ENCODE measurements at places on chromosomes 7 and 10.

DNA sequence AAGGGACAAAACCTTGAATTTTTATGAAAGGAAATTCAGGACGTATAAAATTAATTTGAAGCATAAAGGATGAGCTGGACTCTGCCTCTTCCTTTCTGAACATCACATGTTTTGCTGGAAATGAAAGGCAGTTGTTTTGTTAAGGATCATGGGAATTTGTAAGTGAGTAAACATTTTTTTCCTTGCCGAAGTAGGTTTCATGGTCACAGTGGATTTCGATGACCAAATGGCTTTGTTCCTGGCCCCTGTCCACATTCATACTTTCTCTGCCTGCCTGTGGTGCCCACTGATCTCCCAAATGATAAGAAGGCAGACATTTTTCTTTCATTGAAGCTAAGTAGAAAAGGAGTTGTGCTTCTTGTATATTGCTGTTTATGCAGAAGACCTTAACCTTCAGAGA lies 104.2 kb downstream of the ARID5B start:
- DNase-seq = no peak

GRCh38 chr10:28833313-28833712 lies 156.0 kb downstream of the BAMBI start:
- DNase-seq = no peak

DNA sequence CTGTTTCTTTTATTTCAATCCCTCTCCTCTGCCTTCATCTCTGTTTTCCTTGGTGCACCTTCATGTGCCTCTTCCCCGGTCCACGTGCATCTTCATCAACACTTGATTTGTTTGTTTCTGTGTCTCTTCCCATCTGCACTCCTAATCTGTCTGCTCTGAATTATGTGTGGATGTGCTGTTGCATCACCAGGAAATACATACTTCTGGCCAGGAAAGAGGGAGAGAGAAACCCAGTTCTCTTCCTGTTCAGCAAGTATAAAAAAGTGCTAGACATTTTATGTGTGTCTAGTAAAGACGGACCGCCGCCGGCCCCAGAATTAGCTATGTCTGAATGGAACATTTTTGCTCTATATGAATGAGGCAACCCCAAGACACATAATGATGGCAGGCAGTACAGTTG lies 93.8 kb downstream of the CALD1 start:
- no peak for DNase-seq

- peak; percentile 32 for DNase-seq
Measured at GRCh38 chr10:12214763-12215218, 18.8 kb downstream of the CDC123 start.

- DNase-seq = peak; percentile 9
Measured at GRCh38 chr10:23656735-23657134, 217.9 kb downstream of the OTUD1 start.

- DNase-seq = no peak
Measured at GRCh38 chr10:119428789-119429188, 113.7 kb downstream of the RGS10 start.

DNA sequence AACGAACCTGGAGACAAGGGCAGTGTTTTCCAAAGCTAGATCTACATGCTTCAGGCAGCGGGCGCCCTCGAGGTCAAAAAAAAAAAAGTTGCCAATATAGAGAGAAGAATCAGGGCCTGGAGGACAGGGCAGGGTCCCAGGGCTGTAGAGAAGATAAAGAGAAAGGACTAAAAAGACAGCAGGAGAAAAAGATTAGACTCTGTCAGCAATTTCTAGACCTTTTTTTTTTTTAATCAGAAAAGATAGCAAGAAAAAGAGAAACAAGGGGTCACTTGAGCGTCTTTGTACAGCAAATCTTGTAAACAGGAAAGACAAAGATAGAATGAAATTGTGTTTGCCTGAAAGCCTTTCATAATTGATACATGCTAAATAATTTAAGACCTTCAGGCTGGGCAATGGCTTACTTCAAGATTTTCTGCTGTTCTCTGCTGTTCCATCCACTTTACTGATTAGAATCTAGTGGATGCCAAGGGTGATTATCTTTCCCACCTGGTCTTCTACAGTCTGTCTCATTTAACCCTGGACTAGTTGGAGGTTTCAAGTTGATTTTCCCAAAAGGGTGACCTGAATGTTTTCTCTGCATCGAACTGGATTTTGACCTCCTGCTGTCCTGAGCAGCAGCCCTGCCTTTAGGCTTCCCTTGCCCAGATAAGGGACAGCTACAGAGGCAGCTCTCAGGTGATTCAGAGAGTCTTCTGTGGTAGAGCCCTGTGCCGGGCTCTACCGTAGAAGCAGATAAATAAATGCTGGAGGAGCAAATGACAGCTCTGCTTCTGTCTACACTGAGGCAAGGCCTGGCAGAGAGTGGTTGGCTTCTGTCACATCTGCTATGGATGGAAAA lies 5.1 kb downstream of the LMOD2 start:
- no peak for DNase-seq

GRCh38 chr10:19845503-19846368 lies 29.5 kb downstream of the PLXDC2 start:
- no peak for DNase-seq

- no peak for DNase-seq
Measured at GRCh38 chr7:6317797-6318438, 45.5 kb upstream of the CYTH3 start.

DNA sequence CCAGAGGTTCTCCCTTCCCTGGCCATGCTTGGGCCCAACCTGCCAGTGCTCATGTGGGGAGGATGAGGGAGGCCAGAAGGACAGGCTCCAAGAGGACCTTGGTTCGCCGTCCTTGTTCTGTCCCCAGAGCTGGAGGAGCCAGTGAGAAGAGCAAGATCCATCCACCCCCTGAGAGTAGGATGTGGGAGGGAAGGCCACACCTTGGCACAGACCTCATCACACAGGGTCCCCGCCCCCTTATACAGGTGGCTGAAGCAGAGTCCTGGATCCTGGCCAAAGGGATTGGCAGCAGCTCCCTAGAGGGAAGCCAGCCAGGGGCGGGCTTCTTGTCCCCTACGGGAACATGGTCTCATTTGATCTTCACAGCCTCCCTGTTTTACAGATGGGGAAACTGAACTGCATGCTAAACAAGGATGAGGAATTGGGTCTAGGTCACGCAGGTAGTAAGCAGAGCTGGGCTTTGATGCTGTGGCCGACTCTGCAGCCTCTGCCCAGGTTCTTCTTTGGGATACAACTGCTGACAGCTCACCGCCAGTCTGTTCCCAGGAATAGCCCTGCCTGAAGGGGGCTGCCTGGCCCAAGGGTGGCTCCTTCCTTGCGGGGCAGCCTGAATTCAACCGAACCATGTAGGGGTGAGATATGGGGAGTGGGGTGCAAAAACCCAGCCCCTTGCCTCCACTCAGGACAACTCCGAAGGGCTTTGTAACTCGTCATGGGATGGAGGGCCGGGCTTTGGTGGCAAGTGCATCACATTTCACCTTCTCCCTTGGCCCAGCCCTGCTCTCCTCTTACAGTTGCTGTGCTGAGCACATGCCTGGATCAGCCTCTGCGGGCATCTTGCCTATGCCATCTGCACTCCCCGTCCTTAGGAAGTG lies 62.2 kb upstream of the KDM7A start:
- DNase-seq = no peak

- no peak for DNase-seq
Measured at GRCh38 chr7:15335390-15335789, 226.4 kb downstream of the AGMO start.

DNA sequence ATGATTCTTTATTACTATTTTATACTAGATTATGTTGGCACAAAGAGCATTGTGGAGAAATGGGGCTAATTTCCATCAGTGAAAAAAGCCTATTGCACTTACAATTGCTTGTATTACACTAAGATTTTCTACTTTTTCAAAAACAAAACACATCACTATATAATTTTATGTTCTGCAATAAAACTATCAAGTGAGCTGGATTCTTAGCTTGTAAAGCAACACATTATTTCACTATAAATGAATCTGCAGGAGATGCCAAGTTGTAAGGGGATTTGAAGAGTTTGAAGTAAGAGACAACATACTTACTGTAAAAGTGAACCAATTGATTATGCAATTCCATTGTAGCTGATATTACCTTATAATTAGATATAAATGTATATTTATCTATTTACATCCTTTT lies 333.3 kb upstream of the SEMA3D start:
- no peak for DNase-seq

GRCh38 chr10:96863922-96864543 lies 31.9 kb downstream of the LCOR start:
- no peak for DNase-seq

DNA sequence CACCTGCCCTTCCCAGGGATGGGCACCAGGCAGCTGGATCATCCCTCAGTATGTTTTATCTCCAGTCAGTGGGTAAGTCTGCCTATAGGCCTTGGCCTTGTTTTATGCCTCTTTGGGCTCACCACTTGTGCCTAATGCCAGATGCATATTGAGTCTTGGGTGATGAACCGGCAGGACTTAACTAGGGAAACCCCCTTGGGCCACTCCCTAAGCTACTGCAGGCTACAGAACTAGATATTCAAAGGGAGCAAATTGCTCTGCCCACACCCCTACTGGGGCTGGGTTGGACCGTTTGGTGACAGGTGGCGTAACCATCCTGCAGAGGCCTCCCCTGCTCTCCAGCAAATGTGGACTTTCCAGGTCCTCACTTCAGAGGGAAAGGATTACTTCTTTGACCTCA lies 115.7 kb upstream of the GDF10 start:
- DNase-seq = no peak

- DNase-seq = no peak
Measured at GRCh38 chr7:115682507-115682906, 348.1 kb downstream of the TFEC start.

DNA sequence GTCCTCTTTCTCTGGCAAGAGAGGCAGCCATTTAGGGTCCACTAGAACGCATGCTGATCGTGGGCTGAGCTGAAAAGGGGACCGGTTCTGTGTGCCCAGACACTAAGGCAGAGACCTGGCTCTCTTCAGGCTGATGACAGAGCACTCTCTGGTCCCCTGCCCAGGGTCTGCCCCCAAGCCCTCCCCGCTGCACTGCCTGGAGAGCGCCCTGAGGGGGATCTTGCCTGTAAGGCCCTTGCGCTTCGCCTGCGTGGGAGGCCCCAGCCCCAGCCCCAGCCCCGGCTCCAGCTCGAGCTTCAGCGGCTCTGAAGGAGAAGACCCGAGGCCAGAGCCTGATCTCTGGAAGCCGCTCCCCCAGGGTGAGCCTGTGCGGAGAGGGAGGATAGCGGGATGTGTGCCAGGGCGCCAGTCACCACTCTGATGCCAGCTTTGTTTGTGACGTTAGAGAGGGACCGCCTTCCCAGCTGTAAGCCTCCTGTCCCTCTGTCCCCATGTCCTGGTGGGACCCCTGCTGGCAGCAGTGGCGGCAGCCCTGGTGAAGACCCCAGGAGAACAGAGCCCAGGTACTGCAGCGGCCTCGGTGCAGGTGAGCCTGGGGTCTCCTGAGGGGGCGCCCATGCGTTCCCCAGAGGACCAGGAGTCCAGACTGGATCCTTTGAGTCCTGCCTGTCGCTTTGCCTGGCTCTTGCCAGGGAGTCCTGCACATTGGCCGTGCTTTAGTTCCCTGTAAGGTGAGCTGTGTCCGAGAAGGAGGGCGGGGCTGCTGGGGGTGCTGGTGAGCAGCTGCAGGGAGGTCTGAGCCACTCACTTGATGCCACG lies 43.2 kb downstream of the ZNF467 start:
- no peak for DNase-seq

DNA sequence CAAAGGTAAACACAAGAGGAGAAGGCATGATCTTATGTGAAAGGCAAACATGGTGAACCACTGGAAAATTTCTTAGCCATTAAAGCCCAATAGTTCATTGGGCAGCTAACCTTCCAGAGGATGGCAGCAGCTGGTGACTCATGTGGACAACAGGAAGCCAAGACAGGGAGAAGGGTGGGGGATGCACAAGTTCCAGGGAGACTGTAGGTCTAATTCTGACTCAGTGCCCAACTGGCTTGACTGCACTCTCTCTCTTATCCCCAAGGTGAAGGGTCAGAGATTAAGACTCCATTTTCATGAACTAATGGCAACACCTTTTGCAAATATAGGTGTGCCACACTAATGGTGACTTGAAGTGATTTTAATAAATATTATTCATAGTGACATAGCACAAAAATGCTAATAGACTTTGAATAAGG lies 47.9 kb upstream of the SLC35B4 start:
- no peak for DNase-seq

GRCh38 chr7:109179601-109180000 lies 609.9 kb downstream of the DNAJB9 start:
- DNase-seq = no peak

GRCh38 chr7:142534726-142535122 lies 214.5 kb upstream of the PRSS1 start:
- DNase-seq = no peak

DNA sequence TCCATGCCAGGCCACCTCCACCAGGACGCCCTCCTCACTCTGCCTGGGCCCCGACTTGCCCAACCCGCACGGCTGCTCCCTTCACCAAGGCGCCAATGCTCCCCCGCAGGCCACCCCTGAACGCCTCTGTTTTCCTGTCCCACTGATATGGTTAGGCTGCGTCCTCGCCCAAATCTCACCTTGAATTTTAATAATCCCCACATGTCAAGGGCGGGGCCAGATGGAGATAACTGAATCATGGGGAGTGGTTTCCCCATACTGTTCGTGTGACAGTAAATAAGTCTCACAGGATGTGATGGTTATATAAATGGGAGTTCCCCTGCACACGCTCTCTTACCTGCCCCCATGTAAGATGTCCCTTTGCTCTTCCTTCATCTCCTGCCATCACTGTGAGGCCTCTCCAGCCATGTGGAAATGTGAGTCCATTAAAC lies 29.8 kb downstream of the RSU1 start:
- no peak for DNase-seq

DNA sequence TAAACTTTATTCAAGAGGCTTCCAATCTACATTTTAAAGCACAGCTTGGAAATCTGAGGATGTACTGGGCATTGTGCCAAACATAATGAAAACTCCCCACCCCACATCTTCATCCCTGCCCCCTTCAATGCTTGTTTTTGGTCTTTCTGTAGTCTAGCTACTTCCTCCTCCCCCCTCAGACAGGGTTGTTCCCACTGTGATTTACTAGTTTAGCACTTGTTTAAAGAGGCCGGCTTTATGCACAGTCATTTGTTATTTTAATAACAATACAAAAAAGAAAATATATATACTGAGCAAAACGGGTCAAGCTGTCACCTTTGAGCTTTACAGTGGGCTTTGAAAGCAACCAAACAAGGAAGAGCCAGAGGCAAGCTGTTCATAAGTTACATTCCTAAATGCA lies 132.6 kb downstream of the CHRM2 start:
- DNase-seq = no peak

- no peak for DNase-seq
Measured at GRCh38 chr7:70042533-70042932, 444.3 kb downstream of the AUTS2 start.

DNA sequence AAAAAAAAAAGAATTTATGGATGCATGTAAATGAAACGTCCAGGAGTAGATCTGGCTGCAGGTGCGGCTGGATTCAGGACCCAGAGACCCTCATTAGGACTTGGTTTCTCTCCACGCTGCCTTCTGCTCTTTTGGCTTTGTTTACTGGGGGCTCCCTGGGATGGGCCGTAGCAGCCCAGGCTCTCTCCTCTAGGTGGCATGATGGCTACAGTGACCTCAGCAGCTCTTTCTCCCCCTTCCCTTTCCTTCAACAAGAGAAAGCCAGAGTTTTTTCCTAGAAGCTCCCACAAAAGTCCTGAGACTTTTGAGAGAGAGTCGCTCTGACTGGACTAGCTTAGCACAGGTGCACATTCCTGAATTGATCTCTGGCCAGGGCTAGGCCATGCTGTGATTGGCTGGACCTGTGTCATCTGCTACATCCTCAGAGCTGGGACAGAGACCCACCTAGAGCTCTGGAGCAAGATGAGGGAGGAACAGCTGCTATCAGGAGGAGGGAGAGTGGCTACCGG lies 67.8 kb upstream of the PDCD4 start:
- DNase-seq = peak; percentile 27

GRCh38 chr10:112585126-112585525 lies 138.1 kb downstream of the VTI1A start:
- DNase-seq = no peak
